ENCODE measurements at places on chromosomes 2 and 18. TPM values are rescaled to one million over a fixed set of nuclear protein-coding genes. Genes with fewer than 3 reads are reported as not detected.

Gene DPYSL5
- 90.2 TPM for total RNA-seq

Gene EML6
- total RNA-seq, result 23.0 TPM

Gene TMEM178A
- total RNA-seq, result 26.8 TPM

Gene CCBE1
- total RNA-seq, result 4.3 TPM

Gene EPHA4
- total RNA-seq, result 84.7 TPM

Gene RETSAT
- total RNA-seq, result 16.0 TPM

Gene QPCT
- 16.5 TPM for total RNA-seq

Gene LRRTM4
- 66.0 TPM for total RNA-seq

Gene TGFA
- total RNA-seq, result 11.2 TPM

Gene AOX1
- total RNA-seq, result 2.8 TPM

Gene C2orf76
- total RNA-seq, result 13.2 TPM

Gene TRPM8
- total RNA-seq, result 0.54 TPM

Gene CD8B
- total RNA-seq, result 0.27 TPM

Gene MCEE
- 12.0 TPM for total RNA-seq

Gene SP5
- 17.5 TPM for total RNA-seq

GRCh38 chr2:171964308-171964707 is 35.4 kb upstream of the METAP1D start:
- DNase-seq, result no peak

GRCh38 chr18:57107140-57107832 is 39.6 kb upstream of the BOD1L2 start:
- DNase-seq, result no peak

GRCh38 chr2:3487432-3487831 is 31.9 kb downstream of the ADI1 start:
- peak; percentile 70 for DNase-seq

GRCh38 chr2:230924470-230925341 is at the start of gene GPR55:
Gene GPR55, minus strand, starts transcription at chr2:230925242. Its CDS starts 14,280 bp downstream, at chr2:230910962.
- DNase-seq, result no peak

GRCh38 chr2:134564549-134564948 is 154.3 kb downstream of the TMEM163 start:
- DNase-seq, result no peak

- no peak for DNase-seq
These were observed 4.0 kb upstream of the SLC66A2 start for GRCh38 chr18:79955302-79956075.

DNA sequence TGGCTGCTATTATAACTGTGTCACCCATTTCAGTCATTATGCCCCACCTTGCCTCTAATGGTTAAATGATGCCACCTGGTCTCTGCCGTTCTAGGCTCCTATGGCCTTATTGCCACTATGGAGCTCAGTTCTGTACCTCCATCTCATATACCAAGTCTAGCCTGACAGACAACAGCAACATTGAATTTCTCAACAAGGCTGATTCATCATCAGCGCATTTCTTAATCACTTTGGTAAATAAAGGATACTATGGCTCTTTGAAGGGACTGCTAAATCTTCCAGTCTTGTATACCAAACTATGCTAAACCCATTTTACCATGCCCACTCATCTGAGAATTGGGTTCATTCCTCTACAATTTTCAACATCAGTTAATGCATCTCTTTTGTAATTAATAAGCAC is 784.5 kb upstream of the CELF4 start:
- no peak for DNase-seq

DNA sequence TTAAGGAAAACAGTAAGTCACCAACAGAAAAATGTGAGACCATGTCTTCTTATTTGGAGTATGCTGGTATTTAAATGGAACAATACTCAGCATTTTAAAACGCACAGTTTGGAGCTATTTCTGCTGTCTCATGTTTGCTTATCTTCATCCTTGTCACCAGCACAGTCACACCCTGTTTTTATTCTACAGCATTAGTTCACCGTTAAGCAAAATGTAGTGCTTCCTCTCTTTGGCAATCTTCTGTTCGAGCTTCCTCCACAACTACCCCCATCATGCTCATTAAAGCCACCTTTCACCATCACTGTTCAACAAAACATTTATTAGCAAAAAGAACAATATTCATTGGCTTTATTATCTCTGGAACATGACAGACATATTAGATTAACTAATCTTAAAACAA is 64.0 kb downstream of the SLC40A1 start:
- no peak for DNase-seq

- no peak for DNase-seq
These were observed 117.0 kb downstream of the GRB14 start for GRCh38 chr2:164504253-164504652.

DNA sequence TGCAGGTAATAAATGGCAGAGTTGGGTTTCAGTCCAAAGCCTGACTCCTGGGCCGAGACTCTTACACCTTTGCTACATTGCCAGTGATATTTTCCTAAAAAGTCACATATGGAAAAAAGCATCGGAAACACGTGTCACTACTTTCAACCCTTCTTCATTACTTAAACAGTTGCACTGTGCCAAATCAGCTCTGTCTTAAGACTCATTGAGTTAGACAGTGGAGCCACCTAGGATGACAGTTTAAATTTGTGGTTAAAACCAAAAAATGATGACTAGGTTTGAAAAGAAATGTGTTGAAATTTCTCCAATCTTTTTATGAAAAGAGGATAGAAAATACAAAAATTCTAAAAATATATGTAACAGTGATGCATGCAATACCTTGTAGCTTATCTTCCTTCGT is 97.5 kb downstream of the TMEM247 start:
- DNase-seq, result no peak

DNA sequence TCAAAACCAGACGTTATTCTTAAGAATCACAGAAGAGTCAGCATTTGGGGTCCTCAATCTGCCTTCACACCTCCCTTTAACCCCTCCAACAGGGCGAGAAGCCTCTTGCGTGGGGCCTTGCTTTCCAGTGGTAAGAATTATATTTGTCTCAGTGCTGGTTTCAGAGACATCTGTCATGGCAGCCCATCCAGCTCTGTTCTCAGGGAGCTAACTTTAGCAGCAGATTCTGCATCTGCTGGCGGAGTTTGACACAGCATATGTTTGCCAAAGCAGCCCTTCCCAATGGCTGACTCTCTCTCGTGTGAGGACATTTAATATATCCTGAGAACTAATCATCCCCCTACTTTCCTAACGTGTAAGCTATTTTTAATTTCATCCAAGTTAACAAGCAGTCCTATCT is 91.5 kb upstream of the BCL11A start:
- DNase-seq, result no peak

DNA sequence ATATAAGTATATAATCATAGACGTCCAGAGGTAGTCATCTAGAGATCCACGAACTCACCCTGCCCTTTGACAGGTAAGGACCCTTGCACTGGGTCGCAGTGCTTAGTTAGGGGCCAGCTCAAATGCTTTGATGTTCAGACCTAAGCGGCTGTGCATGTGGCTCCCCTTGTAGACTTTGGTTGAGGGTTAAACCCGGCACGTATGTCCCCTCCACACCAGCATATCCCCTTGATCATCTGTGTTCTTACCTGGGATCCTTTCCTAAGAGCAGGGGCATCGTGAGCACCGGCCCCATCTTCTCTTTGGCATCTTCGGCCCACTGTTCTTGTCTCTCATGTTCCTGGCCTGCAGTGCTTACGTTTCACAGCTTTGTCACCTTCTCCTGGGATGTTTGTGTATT is 31.4 kb downstream of the GRHL1 start:
- DNase-seq, result no peak

DNA sequence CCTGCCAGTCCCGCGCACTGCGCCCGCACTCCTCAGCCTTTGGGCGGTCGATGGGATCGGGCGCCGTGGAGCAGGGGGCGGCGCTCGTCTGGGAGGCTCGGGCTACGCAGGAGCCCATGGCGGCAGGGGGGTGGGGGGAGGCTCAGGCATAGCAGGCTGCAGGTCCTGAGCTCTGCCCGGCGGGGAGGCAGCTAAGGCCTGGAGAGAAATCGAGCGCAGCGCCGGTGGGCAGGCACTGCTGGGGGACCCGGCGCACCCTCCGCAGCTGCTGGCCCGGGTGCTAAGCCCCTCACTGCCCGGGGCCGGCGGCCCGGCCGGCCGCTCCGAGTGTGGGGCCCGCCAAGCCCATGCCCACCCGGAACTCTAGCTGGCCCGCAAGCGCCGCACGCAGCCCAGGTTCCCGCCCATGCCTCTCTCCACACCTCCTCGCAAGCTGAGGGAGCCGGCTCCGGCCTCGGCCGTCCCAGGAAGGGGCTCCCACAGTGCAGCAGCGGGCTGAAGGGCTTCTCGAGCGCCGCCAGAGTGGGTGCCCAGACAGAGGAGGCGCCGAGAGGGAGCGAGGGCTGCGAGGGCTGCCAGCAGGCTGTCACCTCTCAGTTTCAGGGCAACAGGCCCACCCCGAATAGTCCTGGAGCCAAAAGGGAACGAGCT is 74.1 kb downstream of the PSMG2 start:
- DNase-seq, result no peak

DNA sequence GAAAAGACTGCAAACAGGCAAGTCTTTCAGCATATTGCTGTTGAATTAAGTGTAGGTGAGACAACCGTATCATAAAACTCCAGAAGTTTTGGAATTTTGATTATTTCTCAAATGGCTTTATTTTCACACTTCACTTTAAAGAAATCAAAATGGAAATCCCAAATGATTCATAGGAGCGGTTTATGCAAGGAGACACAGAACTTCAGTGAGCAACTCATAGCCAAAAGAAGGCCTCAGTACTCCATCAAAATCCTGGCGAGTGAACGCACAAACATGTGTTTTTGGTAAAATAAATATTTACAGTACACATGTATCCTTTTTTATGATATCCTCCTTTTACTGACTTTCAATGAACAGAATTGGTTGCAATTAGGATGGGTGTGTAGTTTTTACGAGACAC is 140.4 kb upstream of the APCDD1 start:
- no peak for DNase-seq

GRCh38 chr2:128661311-128661710 is 342.6 kb upstream of the HS6ST1 start:
- no peak for DNase-seq

- peak; percentile 52 for DNase-seq
These were observed 106.5 kb downstream of the ZNF532 start for GRCh38 chr18:58970943-58971790.

DNA sequence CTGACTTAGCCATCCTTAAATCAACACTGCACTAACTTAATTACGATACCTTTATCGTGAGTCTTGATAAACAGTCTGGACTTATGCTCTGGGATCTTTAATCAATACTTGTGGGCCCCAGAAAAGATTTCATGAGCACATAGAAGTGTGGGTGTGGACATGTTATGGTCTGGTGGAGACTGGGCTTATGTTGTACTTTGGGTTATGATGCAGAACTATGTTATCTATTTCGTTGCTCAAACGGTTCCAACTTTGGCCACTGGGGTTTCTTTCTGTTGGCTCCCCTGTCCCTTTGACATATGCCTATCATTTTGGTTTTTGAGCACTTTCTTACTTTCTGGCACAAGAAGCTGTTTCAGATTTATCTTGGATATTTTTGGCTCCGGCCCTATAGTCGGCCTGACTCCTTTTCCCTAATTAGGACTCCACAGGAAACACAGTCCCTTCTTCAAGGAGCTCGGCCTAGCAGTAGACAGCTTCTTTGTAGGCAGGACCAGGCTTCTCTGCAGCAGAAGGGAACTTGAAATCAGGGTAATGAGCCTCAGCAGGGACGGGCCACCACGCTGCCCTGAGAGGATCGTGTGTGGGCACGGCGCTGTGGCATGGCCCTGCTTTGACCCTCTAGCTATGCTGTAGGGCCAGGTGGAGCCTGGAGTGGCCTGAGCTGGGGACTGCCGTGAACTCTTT is 54.6 kb upstream of the TXNDC2 start:
- no peak for DNase-seq

DNA sequence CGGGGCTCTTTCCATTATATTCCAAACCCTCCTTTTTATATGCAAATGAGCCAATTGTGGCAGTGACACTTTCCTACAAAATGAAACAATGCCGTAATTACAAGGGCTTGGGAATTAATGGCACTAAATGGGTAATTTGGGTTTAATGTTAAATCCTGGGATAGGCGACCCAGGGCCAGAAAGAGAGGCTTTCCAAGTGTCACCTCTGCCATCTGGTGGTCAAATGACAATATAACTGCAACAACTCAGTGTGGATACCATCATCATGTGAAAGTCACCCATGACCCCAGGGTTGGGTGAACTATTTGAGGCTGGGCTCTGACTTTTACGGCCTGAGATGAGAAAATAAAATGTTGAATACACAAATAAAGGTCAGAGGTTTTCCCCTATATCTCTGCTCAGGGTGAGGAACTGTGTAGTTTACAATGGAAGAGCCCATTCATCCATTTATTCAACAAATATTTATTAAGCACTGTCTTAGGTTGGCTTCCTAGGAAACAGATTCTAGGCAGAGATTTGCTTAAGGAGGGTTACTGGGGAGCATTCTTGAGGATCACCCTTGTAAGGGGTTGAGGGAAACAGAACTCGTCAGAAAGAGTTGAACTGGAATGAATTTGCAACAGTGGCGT is 13.6 kb upstream of the THADA start:
- peak; percentile 27 for DNase-seq

GRCh38 chr2:96964221-96964905 is 22.0 kb downstream of the FAM178B start:
- no peak for DNase-seq

GRCh38 chr18:9082711-9083510 is 19.6 kb upstream of the NDUFV2 start:
- no peak for DNase-seq

GRCh38 chr2:26612034-26612433 is 29.1 kb downstream of the CIB4 start:
- DNase-seq, result no peak

DNA sequence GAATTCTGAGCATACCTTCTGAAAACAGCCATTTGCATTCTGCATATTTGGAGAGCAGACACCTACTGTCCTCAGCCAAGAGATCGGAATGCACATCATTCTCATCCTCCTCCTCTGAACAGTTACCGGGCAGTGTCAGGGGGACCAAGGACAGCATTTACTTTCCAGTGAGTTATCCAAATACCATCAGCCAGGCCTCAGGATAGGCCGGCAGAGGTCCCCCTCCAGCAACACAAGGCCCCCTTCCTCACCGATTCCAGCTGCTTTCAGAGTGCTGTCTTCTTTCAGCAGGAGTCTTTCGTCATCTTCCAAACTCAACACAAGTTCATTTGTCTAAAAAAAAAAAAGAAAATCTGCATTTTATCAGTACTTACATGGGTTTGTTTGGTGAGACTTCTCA is 55.3 kb downstream of the C2orf76 start:
- no peak for DNase-seq

- DNase-seq, result no peak
These were observed 161.3 kb upstream of the UBE2E3 start for GRCh38 chr2:180819106-180819505.
